ENCODE measurements at places on chromosomes 7 and 10.

DNA sequence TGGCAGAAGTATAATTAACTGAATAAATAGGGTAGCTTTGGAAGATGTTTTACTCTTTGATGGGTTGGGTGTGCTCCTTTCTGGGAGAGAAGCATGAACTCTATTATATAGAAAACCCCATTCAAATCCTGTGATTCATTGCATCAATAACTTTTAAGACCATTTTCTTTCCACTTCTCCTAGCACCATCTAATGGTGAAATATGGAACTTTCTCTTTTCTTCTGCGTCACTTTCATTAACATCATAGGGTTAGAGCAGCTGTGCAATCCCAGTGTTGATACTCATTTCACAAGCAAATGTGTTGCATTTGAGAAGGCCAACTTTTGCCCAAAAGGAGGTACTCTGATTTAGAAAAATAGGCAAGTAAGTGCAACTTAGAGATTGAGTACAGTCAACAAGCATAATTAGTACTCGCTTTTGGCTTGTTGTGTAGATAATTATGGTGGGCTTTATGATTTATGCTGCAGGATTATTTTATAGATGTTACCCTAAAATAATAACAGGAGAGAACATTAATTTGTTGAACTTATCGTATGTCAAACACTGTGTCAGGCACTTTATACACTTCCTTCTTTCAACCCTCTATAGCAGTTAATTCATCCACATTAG, 92.9 kb downstream of the CPED1 start:
- no peak for DNase-seq

DNA sequence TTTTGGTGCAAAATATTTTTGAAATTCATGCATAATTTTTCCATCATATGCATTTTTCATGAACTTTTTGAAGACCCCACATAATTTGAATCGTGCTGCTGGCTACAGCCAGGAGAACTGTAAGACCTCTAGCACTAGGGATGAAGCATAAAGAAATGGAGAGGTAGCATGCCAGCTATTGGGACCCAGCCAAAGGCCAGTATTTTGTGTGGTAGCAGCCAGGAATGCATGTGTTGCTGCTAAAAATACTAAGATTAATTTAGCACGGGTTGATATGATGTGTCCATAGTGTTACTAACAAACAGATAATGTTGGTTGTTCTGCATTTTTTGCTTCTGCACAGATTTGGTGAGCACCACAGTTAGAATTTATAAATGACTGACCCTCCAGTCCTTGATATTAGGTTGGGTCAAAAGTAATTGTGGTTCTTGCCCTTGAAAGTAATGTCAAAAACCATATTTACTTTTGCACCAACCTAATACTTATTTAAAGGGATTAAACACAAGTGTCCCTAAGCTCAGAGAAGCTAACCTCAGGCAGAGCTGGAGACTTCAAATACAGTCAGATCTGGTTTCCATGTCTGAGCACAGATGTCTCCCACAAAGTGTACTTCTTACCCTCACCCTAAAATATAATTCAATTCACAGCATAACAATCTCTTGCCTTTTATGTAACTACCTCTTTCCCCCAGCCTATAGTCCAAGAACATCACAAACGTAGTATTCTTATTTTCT, 54.1 kb upstream of the NPSR1 start:
- DNase-seq = no peak

DNA sequence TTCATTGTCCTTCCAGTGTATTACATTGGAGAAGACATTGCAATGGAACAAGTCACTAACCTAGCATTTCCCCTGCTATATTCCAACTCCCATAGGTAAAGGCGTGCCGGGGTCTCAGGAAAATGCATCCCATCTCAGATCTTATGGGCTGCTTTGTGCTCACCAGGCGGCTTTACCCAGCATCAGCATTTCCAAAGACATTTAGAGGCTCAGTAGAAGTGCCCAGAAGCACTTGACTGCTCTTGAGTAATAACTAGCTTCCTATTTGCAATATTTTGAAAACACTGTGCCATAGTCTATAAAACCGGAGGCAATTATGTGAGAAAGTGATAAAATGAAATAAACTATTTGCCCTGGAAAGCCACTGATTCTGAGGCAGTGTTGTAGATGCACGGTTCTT, 415.0 kb upstream of the NPVF start:
- no peak for DNase-seq

DNA sequence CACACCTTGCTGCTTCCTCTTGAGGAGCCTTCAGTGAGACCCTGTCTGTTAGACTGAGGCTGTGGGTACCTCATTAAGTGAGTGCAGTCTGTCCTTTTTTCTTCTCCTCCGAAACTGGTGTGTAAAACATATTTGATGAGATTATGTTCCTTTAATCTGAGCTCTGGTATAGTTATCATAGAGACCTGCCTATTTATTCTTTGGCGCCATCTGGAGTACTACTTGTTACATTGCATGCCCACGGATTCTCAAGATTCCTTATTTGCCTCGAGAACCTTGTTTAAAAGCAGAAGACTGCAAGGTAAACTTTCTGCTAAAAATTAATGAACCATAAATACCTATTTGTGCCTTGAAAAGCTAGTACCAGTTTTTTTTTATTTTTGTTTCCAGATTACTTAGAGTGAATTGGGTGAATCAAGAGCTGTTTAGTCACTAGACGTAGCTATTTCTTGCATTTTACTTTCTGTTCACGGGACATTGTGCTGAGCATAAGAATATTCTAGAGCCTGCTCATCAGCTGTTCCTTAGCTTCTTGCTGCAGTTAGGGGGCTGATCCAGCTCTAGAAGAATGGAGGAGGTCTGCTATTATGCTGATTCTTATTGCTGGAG, 16.9 kb upstream of the STMP1 start:
- DNase-seq = no peak

- no peak for DNase-seq
Measured at GRCh38 chr10:47420305-47421056, 36.4 kb upstream of the ZNF488 start.

Data from activated naive CD8-positive, alpha-beta T cell treated with anti-CD3 and anti-CD28 coated beads, Interleukin-2, amount 50 U/mL, for 24 hours (primary cell).